ENCODE measurements at places on chromosomes 2 and 18. TPM values are rescaled to one million over a fixed set of nuclear protein-coding genes. Genes with fewer than 3 reads are reported as not detected.
A peak's percentile ranks its signal among the peaks of the same experiment; 100 is the strongest.

- no peaks in the 10 kb centered on the region for H3K4me1 ChIP-seq
- peaks cover 2% of the 10 kb centered on the region for H3K27me3 ChIP-seq
- H3K36me3 ChIP-seq = no peaks in the 10 kb centered on the region
- H3K27ac ChIP-seq = no peak overlapping the region
- no peak for DNase-seq
These were observed 32.5 kb upstream of the ACAA2 start for GRCh38 chr18:49845629-49846360.

DNA sequence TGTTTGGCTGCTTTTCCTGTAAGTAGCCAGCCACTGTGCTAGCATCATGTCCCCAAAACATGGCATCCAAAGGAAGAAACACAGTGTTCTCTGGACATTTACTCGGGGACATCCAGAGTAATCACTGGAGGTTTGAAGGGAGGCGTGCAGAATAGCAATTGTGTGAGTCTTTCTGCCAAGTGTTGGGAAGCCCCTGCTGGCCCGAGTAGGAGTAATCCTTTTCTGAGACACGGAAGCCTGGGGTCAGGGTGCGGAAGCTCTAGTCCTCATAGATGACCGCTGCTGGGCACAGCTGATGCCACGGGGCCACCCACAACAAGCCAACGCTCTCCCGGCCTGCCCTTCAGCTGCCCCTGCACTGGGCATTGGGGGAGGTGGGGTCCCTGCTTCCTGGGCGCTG lies 24.8 kb upstream of the HDAC4 start:
- H3K4me1 ChIP-seq = no peaks in the 10 kb centered on the region
- no peak overlapping the region for H3K4me3 ChIP-seq
- no peak overlapping the region for H3K27ac ChIP-seq

DNA sequence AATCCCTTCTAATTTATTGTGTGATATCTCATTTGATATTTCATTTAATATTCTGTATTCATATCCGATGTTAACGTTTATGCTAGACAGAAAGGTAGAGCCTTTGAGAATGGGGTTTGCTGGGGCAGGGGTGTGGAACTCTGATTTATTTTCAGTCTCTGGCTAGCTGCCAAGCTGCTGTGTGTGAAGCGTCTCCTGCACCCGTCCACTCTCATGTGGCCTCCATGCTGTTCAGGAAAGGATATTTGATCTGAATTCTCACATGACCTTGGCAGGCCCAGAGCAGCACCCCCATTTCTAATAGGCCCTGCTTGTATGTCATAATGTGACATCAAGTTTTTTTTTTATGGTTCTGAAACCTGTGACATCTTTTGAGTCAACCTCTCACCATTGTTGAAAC lies 1.6 kb downstream of the IL1R1 start:
- peak overlapping the region; percentile 80 for H3K4me3 ChIP-seq
- H3K27me3 ChIP-seq = peaks cover 24% of the 10 kb centered on the region
- no peak for DNase-seq
- H3K27ac ChIP-seq = no peak overlapping the region

GRCh38 chr2:60149176-60149575 lies 404.3 kb downstream of the BCL11A start:
- DNase-seq = no peak
- H3K27me3 ChIP-seq = no peaks in the 10 kb centered on the region
- no peak overlapping the region for H3K4me3 ChIP-seq

DNA sequence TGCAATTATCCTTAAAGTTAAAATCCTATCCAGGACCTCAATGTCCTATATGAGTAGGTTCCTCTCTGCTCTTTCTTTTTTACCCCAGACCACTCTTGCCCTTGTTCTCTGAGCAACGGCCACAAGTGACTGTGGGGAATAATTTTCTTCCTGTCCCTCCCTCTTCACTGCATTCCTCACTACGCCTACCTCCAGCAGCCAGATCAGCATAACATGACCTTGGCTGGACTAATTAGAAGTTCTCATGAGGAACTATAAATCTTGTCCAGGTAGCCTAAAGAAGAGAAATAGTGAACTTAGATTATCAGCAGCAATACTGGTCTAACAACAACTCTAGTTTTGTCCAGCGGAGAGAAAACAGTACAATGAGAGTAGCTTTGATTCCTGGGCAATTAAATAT lies 643.8 kb upstream of the KLHL29 start:
- H3K27me3 ChIP-seq = no peaks in the 10 kb centered on the region
- DNase-seq = no peak
- no peaks in the 10 kb centered on the region for H3K4me1 ChIP-seq
- H3K4me3 ChIP-seq = no peak overlapping the region
- no peak overlapping the region for H3K27ac ChIP-seq

SEMA4F gene
- total RNA-seq = 7.4 TPM

DNA sequence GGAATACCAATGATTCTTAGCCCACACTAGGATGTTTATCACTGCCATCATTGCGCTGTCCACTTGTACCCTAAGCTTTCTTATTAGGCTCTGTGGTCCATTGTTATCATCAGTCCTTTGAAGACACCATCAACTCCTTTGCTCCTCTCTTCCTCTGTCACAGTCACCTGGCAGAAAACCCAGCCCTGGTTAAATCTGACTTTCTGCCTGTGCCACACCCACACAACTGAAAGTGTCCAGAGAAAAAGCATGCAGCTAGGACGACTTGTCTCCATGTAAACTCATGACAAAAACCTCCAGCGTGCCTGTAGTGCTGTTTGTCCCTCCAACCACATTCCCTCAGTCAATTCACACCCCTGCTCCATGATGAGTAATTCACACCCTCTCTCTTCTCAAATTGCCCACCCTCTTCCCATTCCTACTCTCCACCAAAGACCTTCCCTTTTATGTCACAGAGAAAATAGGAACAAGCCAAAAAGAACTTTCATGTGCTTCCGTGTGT lies 297.4 kb upstream of the MGAT5 start:
- H3K4me1 ChIP-seq = no peaks in the 10 kb centered on the region
- no peak overlapping the region for H3K27ac ChIP-seq
- H3K36me3 ChIP-seq = no peaks in the 10 kb centered on the region
- DNase-seq = no peak

GRCh38 chr2:120637847-120638246 lies 97.8 kb upstream of the GLI2 start:
- no peaks in the 10 kb centered on the region for H3K4me1 ChIP-seq
- no peaks in the 10 kb centered on the region for H3K36me3 ChIP-seq
- H3K27me3 ChIP-seq = peaks cover 11% of the 10 kb centered on the region
- H3K4me3 ChIP-seq = no peak overlapping the region
- no peak overlapping the region for H3K27ac ChIP-seq

DNA sequence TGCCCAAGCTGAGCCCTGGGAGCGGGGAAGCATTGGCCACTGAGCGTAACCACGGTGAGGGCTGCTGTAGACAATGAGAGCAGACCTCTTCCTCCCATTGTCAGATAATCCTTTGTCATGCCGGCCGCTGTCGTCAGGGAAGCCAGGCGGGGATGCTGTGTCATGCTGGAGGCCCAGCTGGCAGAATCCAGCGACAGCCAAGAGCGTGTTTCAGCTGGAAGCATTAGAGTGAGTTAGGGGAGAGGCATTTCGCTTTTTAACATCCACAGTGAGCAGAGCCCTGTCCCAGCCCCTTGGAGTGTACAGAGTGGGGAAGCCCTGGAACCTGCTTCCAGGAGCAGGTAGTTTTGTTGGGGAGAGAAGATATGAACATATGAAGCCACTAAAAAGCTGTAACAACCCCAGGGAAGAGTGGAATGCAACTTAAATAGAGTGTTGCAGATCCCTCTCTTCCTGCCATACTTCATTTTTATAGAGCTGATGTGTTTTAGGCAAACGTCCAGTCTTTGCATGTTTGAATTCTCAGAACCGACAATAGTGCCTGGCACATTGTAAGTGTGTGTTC lies 7.0 kb downstream of the CTIF start:
- H3K36me3 ChIP-seq = no peaks in the 10 kb centered on the region
- H3K27me3 ChIP-seq = peaks cover 16% of the 10 kb centered on the region
- H3K27ac ChIP-seq = no peak overlapping the region
- no peak for DNase-seq

BCL11A gene
- total RNA-seq = 0.98 TPM

- H3K36me3 ChIP-seq = no peaks in the 10 kb centered on the region
- peaks cover 12% of the 10 kb centered on the region for H3K4me1 ChIP-seq
- peaks cover 6% of the 10 kb centered on the region for H3K27me3 ChIP-seq
- DNase-seq = peak; percentile 71
These were observed 34.2 kb downstream of the CHRNA1 start for GRCh38 chr2:174729797-174730697.

Measured in activated CD4-positive, alpha-beta T cell treated with anti-CD3 and anti-CD28 coated beads for 36 hours (primary cell).